ENCODE measurements at places on chromosomes 3 and 15.
A peak's percentile ranks its signal among the peaks of the same experiment; 100 is the strongest.

DNA sequence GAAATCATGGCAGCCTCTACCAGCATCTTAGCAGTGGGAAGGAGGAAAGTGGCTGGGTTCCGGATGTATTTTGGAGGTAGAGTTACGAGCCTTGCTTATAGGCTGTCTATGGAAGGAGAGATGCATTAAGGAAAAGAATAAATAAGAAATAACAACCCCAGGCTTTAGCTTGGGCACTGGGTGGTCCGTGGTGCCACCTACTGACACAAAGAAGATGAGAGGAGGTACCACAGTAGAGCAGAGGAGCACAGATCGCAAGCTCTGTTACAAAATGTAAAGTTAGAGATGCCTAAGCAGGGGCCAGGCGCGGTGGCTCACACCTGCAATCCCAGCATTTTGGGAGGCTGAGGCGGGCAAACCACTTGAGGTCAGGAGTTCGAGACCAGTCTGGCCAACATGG is 74.8 kb downstream of the TMEM39A start:
- DNase-seq: peak; percentile 45

GRCh38 chr15:55195996-55196395 is 745 bp downstream of the RSL24D1 start:
- no peak for DNase-seq

- DNase-seq: no peak
These were observed 308.3 kb downstream of the NR2F2 start for GRCh38 chr15:96638793-96639192.

DNA sequence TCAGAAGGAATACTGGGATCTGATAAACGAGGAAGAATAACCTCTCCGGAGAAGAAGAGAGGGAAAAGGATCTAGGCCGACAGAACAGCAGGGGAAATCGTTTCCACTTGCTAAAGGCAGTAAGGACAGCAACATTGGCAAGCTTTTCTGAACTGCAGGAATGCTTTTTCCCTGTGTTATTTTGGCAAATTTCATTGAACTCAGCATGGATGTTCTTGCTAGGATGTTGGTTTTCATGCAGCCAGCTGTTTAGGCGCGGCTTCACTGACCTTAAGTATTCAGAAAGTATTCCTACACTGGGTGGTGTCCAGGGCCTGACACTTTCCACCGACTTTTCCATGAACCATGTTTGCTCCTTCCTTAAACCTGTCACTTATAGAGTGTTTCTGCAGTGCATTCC is 489.7 kb downstream of the CNTN3 start:
- no peak for DNase-seq

DNA sequence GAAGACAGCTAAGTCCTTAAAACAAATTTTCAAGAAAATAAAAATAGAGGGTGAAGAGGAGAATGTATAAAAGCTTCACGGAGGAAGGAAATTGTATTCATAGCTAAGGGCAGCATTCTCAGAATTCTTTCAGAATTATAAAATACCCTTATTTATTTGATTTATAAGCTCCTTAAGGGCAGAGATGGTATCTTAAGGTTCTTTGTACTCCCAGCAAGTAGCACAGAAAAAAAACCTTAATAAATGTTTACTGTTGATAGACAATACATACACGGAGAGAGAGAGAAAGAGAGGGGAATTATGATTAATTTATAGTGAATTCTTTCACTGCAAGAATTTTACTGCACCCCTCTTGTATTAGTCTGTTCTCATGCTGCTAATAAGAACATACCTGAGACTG is 375.6 kb upstream of the CCDC54 start:
- no peak for DNase-seq

GRCh38 chr3:133386876-133387275 is 13.0 kb upstream of the BFSP2 start:
- no peak for DNase-seq

DNA sequence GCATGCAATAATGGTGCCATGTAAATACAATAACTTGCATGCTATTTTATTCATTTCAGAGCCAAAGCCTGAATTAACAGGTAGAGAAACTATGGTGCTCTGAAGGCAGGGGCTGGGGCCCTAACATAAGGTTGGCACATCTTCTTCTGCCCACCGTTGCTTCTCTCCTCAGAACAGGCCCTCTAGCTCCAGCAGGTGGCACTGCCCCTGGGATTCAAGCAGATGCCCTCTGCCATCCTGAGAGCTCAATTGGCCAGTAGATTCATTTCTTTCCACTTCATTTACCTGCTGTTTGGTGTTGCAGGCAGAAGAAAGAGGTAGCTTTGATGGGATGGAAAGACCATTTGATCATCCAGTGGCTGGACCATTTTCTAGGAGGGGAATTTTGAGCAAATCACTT is 130.5 kb downstream of the FOXB1 start:
- no peak for DNase-seq

DNA sequence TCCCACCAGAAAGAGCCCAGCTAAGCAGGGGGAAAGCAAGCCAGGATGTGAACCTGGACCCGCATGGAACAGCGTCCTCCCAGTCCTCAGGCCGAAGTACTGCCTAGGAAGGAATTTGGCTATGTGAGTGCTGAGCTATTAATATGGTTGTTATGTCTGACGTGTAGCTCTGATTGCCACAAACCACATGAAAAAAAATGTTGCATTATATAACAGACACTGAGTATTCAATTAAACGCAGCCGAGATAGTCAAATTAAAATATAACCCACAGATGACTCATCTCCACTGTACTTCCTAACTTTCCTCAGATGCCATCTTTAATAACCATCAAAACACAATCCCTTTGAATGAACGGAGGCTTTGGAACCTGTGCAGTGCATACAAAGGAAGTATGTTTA is 111.1 kb downstream of the GABRB3 start:
- DNase-seq: no peak

GRCh38 chr3:168090306-168091085 is 5.2 kb downstream of the GOLIM4 start:
- no peak for DNase-seq

DNA sequence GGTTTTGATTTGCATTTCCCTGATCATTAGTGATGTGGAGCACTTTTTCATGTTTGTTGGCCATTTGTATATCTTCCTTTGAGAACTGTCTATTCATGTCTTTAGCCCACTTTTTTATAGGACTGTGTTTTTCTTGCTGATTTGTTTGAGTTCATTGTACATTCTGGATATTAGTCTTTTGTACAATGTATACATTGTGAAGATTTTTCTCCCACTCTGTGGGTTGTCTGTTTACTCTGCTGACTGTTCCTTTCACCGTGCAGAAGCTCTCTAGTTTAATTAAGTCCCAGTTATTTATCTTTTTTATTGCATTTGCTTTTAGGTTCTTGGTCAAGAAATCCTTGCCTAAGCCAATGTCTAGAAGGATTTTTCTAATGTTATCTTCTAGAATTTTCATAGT is 91.1 kb upstream of the ATP11B start:
- DNase-seq: no peak

- DNase-seq: no peak
These were observed 42.9 kb downstream of the PCSK6 start for GRCh38 chr15:101446518-101447167.

- DNase-seq: no peak
These were observed 1.3 kb downstream of the CTNNB1 start for GRCh38 chr3:41200669-41201021.

- peak; percentile 51 for DNase-seq
These were observed 57.0 kb upstream of the CMTM7 start for GRCh38 chr3:32334675-32335074.

DNA sequence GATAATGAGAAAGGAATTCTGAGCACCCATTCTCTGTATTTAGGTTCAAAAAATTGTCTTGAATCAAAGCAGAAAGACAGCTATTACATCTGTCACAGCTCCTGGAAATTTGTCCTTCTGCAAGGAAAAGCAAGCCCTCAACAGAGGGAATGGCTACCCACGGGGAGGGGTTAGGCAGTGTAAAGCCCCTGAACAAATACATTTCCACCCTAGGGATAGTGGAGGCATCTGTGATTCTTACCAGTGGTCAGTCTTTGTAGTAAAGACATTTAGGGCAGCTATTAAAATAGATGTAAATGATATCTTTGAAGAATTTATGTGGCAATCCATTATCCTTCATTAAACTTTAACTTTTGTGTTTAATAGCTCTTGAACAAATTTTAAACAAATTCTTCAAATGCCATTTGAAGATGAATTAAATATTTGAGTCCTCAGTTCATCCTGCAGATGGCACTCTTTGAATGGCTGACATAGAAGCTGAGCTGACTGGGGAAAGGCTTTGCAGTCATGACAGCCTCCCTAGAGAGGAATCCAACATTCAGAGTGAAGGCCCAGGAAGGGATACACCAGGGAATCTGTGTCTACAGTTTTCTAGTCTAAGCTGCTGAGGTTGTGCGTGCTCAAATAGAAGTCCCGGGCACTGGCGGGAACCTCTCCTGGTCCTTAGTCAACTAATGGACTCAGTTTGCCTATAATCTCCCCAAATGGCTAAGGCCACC is 359.7 kb upstream of the ROPN1 start:
- DNase-seq: peak; percentile 90

DNA sequence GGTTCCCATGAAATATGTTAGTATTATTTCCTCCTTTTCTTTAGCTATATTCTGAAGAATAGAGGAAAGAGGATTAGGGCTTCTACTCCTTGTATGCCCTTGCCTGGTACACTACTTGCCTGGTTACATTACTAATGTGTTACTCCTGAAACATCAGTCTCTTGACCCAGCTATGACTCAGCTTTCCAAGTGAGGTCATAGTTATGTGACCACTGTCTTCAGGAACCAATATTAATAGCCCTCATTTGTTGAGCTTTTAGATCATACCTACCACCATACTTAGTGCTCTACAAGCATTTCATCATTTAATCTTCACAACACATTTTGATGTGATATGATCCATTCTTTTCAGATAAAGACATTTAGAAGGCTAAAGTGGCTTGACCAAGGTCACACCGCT is 60.3 kb downstream of the CMSS1 start:
- no peak for DNase-seq

GRCh38 chr3:139122221-139122581 is 77.5 kb upstream of the PRR23C start:
- DNase-seq: no peak
